Stimulated activated CD4-positive, alpha-beta T cell treated with anti-CD3 and anti-CD28 coated beads, Interleukin-1b, Interleukin-23, amount 100 ng/mL, for 24 hours (primary cell): ENCODE measurements at places on chromosomes 13 and 19.

GRCh38 chr19:17328517-17329365 lies 5.9 kb downstream of the ANO8 start:
- no peak for DNase-seq

- no peak for DNase-seq
These were observed 552 bp upstream of the GRWD1 start for GRCh38 chr19:48445256-48445605.

GRCh38 chr13:98941536-98941935 lies 36.3 kb downstream of the DOCK9 start:
- DNase-seq, result no peak

GRCh38 chr19:41159881-41160280 lies 33.1 kb upstream of the CYP2S1 start:
- DNase-seq, result no peak

GRCh38 chr19:52343548-52343947 lies 7.5 kb downstream of the ZNF610 start:
- DNase-seq, result no peak

DNA sequence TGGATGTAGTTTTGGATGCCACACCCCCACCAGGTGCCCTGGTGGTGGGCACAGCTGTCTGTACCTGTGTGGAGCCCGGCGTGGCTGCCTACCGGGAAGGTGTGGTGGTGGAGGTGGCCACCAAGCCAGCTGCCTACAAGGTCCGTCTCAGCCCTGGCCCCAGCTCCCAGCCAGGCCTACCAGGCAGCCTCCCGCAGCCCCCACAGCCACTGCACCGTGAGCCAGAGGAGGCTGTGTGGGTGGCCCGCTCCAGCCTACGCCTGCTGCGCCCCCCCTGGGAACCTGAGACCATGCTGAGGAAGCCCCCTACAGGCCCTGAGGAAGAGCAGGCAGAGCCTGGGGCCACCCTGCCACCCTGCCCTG lies 3.5 kb downstream of the CIC start:
- DNase-seq, result no peak

DNA sequence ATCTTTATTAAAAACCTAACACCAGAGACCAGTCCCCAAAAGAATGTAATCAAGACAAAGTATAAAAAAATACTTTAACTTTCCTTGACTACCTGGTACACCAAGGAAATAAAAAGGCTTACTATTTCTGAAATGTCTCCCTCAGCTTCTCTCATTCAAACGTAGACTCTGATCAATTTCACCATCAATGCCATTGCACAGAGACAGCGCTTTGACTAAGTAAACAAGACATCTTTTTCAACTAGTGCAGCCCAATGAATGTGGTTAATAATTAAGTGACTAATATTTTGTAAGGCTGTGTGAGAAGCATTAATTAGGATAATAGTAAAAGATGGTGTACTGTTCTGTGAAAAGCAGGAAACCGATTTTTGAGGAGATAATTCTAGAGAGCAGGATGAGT lies 7.3 kb upstream of the RAP2A start:
- no peak for DNase-seq

DNA sequence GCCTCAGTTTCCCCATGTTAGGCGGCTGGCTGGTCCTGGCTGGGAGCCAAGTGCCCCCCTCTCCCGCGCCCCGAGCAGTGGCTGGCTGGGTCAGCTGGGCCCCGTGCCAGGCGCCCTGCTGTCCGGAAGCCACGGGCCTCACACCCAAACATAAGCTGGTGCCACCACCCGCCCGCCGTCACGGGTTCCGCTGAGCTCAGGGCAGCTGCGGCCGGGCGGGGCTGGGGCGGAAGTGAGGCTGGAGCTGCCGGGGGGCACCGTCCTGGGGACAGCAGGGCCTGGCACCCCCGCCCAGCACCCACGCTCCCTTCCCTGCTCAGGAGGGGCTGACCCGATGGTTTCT lies 19.3 kb downstream of the HCN2 start:
- DNase-seq, result no peak

DNA sequence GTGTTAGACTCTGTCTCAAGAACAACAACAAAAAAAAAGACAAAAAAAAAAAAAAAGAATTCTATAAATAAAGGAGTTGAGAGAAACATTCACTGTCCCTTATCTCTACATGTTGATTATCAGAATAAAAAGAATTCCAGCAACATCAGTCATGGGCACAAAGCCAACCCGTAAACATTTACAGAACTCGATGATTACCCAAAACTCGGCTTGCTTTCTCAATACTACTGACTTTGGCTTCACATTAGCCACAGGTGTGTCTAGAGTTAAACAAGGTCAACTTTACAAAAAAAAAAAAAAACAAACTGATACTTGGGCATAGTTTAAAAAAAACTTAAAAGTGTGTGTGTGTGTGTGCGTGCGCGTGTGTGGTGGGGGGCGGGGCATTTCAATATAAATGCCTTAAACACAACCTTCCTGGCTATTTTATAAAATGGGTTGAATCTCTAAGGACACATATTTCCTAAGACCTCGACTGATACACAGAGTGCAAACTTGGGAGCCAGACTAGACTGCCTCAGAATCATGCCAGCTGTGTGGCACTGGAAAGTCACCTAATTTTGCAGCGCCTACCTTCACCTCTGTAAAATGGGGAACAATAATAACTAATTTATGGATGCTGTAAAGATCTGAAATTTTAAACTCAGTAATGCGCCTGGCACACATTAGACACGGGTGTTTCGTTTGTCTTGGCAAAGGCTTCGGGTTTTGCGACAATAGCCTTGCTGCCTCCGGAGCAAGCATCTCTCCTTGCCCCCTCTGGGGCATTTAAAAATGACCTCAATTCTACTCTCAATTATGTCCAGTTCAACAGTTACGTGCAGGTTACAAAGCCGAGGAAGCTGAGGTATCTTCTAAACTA lies 922 bp downstream of the EBPL start:
- no peak for DNase-seq

DNA sequence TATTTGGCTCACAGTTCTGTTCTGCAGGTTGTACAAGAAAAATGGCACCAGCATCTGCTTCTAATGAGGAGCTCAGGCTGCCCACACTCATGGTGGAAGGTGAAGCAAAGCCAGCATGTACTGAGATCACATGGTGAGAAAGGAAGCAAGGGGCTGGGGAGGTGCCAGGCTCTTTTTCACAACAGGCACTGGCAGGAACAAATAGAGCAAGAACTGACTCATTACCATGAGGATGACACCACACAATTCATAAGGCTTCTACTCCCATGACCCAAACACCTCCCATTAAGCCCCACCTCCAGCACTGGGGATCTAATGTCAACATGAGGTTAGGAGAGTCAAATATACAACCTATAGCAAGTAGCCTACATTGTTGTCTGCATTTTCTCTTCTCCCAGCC lies 522.6 kb downstream of the RFC3 start:
- no peak for DNase-seq

GRCh38 chr19:39641773-39642172 lies 13.9 kb upstream of the LGALS16 start:
- DNase-seq, result no peak

GRCh38 chr19:13906521-13906904 lies 512 bp downstream of the CC2D1A start:
- DNase-seq, result no peak

GRCh38 chr19:41570179-41570578 lies 5.8 kb upstream of the CEACAM21 start:
- DNase-seq, result no peak

DNA sequence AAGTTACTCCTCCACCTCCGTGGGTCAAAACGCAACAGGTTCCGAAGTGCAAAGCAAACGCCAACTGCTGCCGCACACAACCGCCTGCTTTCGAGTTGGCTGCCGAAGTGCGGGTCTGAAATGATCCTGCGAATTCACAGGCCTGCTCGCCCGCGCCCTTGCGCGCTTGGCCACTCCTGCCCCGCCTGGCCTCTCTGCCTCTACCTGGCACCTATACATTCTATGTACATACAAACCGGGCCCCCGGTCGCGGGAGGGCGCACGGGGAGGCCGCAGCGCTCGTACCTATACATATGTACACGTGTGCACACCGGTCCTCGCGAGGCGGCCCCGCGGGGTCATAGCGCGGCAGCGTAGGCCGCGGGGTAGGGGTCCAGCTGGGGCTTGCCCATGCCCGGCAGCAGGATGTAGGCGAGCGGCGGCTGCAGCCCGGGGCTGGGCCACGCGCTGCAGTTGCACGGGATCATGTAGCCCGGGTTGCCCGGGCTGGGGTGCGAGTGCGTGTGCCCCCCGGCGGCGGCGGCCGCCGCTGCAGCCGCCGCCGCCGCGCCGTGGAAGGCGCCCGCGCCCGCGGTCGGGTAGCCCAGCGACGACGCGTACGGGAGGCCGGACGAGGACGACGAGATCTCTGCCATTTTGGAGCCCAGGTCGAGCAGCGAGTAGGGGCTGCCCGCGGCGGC lies 1.3 kb downstream of the SOX21 start:
- DNase-seq, result no peak

GRCh38 chr19:46451352-46451751 lies 20.0 kb downstream of the PNMA8A start:
- DNase-seq, result no peak

GRCh38 chr19:22617614-22618320 lies 16.4 kb upstream of the ZNF492 start:
- DNase-seq, result no peak

DNA sequence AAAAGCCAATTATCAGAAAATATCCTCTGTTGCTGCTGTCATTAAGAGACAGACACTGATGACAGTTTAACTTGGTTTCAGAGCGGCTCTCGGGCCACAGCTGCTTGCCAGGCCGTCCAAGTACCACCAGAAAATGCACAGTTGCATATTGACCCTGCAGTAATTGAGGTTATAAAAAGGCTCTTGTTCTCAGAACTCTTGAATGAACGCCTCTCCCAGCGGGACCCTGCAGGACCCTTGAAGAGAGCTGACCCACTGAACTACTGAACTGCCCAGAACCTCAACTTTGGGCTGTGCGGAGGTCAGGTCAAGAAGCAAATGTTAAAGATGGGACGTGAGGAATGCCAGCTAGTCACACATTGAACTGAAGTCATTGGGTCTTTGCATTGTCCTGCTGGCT lies 1559.0 kb upstream of the SLC10A2 start:
- no peak for DNase-seq

DNA sequence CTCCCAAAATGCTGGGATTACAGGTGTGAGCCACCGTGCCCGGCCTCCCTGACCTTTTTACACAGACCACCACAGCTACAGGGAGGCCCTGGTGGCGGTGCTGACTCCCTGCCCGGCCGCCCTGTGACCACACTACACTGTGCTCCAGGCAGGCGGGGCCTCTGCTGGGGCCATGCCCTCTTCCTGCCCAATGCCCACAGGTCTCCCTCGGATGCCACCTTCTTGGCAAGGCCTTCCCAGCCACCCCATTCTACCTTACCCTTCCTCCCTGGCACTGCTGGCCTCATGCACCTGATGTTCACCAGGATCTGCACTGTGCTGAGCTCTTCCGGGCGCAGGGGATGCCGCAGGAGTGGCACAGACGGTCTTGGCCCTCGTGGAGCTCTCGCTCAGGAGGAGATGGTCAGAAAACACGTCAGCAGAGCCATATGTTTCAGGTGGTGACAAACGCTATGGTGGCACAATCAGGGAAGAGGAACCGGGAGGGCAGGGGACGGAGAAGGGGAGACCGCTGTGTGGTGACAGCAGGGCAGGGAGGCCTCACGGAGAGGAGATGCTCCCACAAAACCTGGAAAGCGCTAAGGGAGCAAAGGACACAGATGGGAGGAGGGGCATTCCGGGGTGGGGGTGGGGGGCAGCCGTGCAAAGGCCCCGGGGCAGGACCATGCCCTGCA lies 4.1 kb downstream of the PIP5K1C start:
- no peak for DNase-seq

- DNase-seq, result peak; percentile 25
These were observed at the start of gene ATP1A3 for GRCh38 chr19:41993612-41994483. ATP1A3 (minus strand) TSS chr19:41994230; CDS start chr19:41994076, 154 bp downstream.

DNA sequence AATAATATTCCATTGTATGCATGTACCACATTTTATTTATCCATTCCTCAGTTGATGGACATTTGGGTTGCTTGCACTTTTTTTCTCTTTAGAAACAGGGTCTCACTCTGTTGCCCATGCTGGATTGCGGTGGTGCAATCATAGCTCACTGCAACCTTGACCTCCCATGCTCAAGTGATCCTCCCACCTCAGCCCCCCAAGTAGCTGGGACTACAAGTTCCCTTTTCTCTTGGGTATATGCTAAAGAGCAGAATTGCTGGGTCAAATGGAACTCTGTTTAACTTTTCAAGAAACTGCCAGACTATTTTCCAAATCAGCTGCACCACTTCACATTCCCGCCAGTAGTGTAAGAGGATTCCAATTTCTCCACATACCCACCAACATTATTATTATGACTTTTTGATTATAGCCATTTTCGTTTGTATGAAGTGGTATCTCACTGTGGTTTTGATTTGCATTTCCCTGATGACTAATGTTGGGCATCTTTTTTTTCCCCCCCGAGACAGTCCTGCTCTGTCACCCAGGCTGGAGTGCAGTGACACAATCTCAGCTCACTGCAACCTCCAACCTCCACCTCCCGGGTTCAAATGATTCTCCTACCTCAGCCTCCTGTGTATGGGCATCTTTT lies 7.6 kb upstream of the IPO5 start:
- DNase-seq, result no peak

- DNase-seq, result no peak
These were observed 131.5 kb upstream of the SPACA7 start for GRCh38 chr13:112244495-112245177.

DNA sequence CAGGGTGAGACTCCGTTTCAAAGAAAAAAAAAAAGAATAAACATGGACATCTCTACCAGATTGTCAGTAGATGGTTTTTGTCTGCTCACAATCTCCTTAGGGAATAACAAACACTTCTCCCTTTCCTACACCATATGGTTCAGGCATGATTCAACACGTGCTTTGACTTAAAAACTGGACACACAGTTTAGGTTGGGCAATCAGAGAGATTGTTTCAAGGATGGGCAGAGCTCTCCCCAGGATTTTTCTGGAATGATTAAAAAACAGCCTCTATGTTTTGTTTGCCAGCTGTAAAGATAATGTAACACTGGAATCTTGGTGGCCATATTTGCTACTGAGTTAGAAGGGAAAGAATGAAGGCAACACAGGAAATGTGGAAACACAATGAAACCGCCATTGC lies 150.1 kb upstream of the TSC22D1 start:
- no peak for DNase-seq

DNA sequence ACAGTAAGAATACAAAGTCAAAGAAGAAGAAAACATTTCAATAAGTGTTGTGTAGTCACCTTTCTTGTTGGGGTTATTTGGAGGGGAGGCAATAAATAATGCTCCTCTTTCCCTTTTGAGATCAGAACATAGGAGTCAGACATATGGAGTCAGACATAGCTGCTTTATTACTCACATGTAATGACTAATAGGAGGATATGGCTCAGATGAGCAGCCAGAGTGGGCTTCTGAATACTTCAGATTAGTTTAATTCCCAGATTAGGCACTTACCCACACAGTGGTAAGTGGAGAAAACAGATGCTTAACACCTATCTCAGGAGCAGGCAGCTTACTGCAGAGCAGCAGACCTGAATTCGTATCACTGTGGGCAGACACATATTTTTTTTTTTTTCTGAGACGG lies 31.7 kb upstream of the C1QTNF9B start:
- no peak for DNase-seq

- no peak for DNase-seq
These were observed 1204.5 kb upstream of the SLC10A2 start for GRCh38 chr13:104270731-104271130.

- DNase-seq, result no peak
These were observed 1.1 kb upstream of the HMGB1 start for GRCh38 chr13:30466841-30467252.

- no peak for DNase-seq
These were observed 117.6 kb upstream of the SPRY2 start for GRCh38 chr13:80458543-80458942.
